ENCODE measurements at places on chromosomes 12 and 14.

GRCh38 chr14:69244946-69245345, 15.0 kb upstream of the GALNT16 start:
- no peak for DNase-seq

- DNase-seq: no peak
Measured at GRCh38 chr12:124867401-124867930, 3.8 kb upstream of the SCARB1 start.

GRCh38 chr14:62301911-62302310, 539.7 kb downstream of the SNAPC1 start:
- DNase-seq: no peak

DNA sequence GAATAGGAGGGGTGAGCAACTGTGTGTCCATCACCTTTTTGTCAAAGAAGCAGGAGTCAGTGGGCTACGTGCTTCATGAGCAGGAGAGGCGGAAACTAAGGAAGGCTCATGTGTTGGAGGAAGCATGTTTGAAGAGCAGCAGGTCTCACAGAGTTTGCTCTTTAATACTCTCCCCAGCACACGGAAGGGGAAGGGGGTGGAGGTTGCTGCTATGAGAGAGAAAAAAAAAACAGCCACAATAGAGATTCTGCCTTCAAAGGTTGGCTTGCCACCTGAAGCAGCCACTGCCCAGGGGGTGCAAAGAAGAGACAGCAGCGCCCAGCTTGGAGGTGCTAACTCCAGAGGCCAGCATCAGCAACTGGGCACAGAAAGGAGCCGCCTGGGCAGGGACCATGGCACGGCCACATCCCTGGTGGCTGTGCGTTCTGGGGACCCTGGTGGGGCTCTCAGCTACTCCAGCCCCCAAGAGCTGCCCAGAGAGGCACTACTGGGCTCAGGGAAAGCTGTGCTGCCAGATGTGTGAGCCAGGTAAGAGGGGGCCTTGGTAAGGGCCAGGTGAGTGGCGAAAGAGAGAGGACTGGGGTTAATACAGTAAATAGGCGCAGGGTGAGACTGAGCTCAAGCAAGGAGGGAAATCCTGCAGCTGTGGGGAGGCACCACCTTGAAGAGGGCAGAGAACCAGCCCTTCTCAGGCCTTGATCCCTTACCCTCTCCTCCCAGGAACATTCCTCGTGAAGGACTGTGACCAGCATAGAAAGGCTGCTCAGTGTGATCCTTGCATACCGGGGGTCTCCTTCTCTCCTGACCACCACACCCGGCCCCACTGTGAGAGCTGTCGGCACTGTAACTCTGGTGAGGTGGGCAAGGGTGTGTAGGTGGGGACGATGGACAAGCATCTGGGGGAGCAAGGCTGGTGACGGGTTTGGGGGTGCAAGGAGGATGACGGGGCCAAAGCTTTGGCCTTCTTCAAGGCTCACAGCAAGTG, at the start of gene CD27:
Gene CD27, plus strand, starts transcription at position 252 of the 985 bp plus-strand sequence. Its CDS starts 141 bp downstream, at position 393.
- DNase-seq: no peak

GRCh38 chr12:120437735-120438494, at the start of gene COX6A1:
COX6A1 (plus strand) TSS chr12:120438113; CDS start chr12:120438127, 14 bp downstream.
- DNase-seq: peak; percentile 72

GRCh38 chr14:96364962-96365361, 1.6 kb downstream of the GSKIP start:
- no peak for DNase-seq

DNA sequence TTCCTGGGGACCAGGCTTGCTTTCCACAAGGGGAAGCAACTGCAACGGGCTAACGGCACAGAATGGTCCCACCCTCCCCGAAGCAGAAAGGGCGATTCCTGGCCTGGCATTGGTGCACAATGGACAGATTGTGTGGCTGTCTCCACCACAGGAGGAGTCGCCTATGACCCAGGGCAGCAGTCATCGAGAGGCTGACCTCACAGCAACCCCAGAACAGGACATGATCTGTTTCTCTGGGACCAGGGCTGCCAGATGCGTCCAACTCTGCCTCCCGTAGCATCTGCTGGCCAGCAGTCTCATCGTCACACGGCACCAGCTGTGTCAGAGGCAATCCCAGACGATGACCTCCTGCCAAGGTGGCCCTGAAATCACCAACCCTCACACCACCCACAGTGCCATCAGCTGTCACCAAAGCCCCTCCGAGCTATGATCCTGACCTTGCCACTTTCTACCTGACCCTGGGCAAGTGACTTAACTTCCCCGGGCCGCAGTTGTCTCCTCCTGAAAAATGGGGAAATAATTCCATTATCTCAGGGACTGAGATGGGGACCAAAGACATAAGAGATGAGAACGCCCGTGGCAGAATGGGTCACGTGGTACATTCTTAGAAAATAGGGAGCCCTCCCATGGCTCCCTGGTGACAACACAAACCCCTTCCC, 86.7 kb downstream of the CHGA start:
- no peak for DNase-seq

DNA sequence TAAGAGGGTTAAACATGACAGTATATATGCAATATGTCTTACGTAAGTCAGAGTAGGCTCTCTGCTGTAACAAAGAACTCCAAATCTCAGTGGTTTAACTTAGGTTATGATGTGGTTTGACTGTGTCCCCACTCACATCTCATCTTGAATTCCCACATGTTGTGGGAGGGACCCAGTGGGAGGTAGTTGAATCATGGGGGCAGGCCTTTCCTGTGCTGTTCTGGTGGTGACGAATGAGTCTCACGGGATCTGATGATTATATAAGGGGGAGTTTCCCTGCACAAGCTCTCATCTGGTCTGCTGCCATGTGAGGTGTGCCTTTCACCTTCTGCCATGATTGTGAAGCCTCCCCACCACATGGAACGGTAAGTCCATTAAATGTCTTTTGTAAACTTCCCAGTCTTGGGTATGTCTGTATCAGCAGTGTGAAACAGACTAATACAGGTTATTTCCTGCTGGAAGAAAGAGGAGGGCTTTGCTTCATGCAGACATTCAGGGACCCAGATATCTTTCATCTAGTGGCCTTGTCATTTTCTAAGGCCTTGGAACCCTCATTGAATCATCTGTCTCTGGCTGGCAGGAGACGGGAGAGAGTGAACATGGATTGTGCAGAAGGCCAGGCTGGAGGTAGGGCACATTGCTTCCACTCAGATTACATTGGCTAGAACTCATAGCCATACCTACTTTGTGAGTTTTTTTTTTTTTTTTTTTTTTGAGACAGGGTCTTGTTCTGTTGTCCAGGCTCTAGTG, 96.1 kb downstream of the CRADD start:
- no peak for DNase-seq

DNA sequence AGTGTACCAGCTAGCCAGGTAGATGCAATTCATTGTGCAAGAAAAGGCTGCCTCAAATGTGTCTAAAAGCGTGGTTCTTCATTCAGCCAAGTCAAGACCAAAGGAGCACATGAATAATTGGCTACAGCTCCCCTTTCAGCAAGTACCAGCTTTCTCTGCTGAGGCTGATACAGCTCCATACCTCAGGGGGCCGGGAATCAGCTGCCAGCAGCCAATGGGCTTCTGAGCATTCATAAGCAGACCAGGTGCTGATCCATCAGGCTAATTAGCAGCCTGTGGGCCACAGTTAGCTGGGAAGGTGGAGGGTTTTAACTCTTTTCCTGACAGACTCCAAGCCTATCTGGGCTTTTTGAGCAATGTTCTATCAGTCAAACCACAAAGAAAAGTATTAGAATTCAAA, 264.7 kb downstream of the APAF1 start:
- no peak for DNase-seq

DNA sequence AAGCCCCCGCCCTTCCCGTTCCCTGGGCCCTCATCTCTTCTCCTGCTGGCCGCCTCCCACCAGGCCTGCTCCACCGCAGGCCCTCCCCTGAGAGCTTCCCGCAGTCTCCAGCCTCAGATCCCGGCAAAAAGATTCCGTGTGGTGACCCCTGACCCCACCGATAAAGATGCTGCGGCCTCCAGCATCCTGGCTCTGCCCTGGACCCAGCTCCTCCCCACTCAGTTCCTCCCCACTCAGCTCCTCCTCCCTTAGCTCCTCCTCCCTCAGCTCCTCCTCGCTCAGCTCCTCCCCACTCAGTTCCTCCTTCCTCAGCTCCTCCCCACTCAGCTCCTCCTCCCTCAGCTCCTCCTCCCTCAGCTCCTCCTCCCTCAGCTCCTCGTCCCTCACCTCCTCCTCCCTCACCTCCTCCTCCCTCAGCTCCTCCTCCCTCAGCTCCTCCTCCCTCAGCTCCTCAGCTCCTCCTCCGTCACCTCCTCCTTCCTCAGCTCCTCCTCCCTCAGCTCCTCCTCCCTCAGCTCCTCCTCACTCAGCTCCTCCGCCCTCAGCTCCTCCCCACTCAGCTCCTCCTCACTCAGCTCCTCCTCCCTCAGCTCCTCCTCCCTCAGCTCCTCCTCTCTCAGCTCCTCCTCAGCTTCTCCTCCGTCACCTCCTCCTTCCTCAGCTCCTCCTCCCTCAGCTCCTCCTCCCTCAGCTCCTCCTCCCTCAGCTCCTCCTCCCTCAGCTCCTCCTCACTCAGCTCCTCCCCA, 17.0 kb downstream of the NOC4L start:
- no peak for DNase-seq

GRCh38 chr12:103397536-103397935, 98.2 kb downstream of the C12orf42 start:
- no peak for DNase-seq

DNA sequence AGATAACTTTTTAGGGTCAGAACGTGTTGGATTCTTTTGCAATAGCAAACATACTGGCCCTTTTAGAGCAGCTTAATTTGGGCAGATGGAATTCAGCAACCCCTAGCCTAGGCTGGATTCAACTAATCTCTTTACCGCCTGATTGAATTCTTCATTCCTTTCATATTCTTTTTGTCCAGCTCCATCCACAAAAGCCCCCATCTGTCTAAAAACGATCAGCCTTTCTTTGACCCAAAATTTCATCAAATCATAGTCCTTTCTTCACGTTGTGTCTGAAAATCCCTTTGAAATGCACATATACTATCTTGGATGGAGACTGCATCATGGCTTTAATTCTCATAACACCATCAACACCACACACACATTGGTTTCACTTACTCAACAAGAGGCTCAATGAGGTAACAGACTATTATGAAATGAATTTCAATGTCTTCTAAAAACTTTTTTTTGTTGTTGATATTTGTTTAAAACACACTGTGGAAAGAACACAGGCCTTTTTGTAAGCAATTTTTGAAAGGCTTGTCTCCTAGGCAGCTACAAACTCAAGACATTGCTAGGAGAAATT, 128.0 kb upstream of the EEA1 start:
- DNase-seq: no peak

DNA sequence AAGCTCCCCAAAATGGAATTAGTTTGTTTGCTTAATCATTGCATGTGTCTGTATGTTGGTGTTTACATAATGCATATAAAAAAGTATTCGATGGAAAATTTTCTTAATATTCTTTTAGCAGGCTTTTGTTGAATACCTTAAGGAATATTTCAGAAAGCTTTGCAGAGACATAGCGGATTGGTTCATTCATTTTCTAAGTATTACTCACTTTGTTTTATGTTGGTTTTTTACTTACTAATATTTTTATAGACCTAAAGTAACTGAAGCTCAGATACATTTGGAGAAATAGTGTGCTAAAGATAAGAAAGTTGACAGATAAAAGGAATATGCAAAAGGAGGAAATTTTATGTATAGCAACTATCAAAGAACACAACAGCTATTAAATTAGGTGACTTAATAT, 191.0 kb downstream of the ERC1 start:
- no peak for DNase-seq

- DNase-seq: no peak
Measured at GRCh38 chr14:52583544-52583943, 30.9 kb downstream of the GPR137C start.

DNA sequence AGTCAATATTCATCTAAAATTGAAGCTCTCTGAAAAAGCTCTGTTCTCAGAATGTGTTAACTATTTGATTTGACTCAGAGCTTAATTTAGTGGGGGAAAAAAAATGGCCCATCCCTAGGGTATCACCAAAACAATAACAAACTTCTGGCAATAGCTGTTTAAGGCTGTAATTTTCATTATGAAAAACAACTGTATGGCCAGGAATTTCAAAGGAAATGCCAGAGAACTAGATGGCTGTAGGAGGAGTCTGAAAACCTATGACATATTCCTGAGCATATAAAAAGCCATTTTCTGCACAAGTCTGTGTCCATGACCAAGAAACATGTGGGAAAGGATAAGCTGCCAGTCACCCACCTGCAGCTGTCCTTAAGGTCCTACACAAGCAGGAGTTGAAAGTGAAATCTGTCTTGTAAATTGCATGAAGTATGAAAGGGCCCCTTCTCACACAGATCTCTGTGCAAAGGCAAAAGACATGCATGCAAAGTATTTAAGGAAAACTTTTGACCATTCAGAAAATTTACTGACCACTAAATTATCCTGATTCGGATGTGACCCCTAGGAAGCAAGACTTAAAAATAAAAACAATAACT, 299.1 kb downstream of the BTG1 start:
- no peak for DNase-seq

DNA sequence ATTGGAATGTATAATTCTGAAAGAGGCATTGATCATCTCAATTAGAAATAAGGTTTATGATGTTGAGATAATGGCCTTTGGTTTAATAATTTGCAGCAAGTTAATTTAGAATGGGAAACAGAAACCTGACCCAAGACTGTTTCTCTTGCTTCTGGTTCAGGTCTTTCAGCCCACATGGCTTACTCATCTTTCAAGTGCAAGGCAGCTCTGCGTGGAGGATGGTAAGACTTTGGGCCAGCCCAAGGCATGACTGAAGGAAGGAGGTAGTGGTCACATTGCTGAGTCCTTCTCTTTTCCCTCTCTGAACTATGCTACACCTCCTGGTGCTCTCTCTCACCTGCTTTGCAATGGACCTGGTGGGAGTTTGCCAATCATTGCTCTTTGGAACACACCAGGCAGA, 98.7 kb downstream of the CAND1 start:
- no peak for DNase-seq

DNA sequence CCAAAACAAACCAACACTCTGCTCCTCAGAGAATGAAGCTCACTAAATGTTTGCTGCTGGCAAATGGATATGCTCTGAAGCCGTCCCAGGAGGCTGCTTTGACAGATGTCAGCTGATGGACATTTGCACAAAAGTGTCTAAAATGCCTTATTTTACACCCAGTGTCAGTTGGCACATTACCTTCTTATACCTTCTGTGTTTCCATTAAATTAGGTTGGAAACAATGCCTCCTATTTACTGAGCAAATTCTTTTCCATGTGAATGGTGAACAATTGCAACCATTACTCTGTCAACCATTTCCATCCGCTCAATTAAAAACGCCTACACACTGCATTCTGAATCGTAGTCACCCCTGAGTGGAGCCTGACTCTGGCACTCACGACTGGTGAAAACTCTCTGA, 1679.9 kb upstream of the FLRT2 start:
- DNase-seq: no peak
